Bronchial epithelial cell (primary cell): ENCODE measurements at places on chromosomes 13 and 19.

DNA sequence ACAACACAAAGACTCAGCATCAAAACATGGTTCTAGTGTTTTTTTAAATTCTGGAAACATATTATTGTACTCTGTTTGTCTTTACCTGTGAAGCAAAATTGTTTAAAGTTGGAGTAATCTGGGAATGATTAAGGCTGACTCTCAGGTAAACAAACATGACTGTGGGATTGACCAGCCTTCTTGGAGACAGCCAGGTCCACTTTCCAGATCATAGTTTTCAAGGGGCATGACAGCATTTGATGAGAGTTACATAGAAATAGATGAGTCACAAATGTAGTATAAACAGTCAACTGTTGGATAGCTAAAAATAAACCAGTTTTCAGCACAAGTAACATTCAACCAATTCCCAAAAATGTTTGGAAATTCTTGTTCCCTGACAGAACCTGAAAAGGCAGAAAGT lies 1680.9 kb downstream of the OLFM4 start:
- DNase-seq = peak; percentile 60

DNA sequence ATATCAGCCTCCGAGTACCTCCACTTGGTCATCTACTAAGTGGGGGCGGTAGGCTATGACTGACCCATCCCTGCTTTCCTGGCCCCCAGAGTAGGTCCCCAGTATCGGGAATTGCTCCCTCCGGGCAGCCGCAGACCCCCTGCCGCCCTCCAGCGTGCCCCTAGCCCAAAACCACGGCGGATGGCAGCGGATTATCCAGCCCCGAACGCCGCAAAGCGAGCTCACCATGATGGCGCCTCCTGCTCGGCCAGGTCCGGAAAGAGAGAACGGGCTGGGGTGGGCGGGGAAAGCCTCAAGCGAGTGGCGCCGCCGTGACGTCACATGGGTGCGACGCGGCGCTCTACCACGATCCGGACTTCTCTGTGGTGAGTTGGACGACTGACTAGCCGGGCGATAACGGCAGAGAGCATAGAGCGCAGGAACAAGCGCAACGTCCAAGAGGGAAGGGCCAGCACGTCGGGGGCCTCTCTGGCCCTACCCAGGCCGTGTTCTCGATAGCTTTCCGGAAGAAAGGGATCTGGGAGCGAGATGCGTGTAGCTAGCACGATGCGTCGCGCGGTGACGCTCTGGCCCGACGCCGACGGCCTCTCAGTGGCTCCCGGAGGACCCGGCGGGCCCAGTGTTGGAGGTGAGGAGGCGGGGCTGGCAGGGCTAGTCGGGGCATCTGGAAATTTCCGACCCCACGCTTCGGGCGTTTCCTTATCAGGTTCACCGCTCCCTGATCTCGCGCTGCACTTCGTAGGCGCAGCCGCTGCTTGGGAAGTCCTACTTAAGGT lies at the start of the genes RPL18 and SPHK2:
RPL18 (minus strand) TSS at position 263 of the 776 bp plus-strand sequence; CDS start at position 228, 35 bp downstream.
SPHK2 (plus strand) TSS at position 591 of the 776 bp plus-strand sequence. CDS start 1,009 bp downstream, outside the sequence.
- DNase-seq = peak; percentile 97

GRCh38 chr13:71962735-71963134 lies 95.7 kb upstream of the DACH1 start:
- DNase-seq = no peak

- peak; percentile 8 for DNase-seq
Measured at GRCh38 chr19:4597975-4598671, 38.6 kb upstream of the SEMA6B start.

DNA sequence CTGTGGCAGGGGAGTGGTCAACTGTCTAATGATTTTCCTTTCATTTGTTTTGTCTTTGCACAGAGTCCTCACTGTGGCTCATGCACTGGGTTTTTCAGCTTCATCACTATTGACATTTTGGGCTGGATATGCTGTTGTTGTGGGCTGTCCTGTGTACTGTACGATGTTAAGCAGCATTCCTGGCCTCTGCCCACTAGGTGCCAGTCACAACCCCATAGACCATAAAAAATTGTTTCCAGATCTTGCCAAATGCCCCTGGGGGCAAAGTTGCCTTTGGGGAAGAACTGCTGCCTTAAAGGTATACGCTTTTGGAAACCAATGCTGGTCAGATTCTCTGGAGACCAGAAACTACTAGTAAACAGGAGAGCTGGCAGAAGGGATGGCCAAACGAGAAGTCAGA lies 310.4 kb downstream of the SPRY2 start:
- peak; percentile 39 for DNase-seq

DNA sequence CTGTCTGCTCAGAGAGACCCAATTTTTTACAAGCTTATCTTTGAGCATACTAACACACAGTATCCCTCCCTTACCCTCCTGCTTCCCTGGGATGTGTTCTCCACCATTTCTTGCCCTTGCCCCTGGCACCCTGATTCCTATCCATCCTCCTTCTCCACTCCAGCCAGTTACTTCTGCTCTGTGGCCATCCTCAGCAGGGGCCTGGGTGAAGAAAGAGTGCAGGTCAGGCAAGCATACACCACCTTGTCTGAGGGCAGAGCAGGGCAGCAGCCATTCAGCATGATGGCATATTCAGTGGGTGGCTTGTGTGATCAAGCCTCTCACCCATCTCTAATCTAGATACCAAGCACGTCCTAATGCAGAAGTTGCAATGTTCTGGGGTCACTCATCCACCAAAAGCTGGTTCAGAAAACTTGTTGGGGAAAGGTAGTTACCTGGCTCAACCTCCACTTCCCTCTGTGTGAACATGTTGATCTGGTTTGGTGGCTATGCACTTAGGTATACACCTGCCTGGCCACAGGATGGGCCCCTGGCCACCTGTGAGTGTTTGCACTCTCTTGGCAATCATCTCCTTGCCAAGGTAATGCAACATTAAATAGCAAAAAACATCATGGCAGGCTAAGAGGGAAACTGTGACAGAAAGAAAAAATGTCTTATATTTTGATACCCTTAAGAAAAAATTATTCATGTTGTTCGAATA lies 900.3 kb upstream of the MIR17HG start:
- no peak for DNase-seq

- no peak for DNase-seq
Measured at GRCh38 chr19:4923276-4923747, 14.0 kb downstream of the UHRF1 start.
